ENCODE measurements at places on chromosomes 5 and 9.

DNA sequence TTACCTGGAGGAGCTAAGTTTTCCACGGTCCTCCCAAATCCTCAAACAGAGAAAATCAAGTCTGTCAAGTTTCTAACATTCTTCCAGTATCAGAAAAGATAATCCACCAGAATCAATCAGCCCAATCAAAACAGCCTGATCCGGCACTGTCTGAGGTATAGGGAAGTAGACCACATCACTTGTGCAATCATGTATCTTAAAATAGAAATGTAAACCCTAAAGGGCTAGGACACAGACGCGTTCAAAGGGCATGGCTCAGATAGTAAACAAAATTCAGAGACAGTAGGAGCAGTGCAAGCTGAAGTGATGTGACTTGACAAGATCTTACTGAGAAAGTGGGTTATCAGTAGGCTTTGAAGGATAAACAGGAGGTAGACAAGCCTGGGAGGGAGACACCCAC lies 252.4 kb upstream of the DAPK1 start:
- no peak for DNase-seq

GRCh38 chr5:174995827-174996226 lies 271.4 kb downstream of the MSX2 start:
- DNase-seq = no peak

DNA sequence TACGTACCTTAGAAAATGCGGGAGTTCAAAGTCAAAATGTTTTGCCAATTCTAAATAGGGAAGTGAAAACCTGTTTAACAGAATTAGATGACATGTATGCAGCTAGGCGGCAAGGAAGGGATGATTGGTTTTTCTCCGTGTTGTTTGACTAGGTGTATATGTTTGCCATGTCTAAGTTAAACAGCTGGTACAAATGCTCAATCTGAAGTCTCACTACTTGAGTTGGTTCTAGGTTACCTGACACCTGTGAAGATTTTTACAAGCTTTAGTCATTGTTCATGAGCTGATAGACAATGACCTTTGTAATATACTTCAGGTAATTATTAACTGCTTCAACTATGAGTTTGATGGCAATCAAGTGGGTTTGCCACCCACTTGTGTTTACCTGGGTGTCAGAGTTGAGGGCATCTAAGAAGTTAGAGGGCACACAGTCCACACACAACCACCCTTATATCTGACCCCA lies 74.3 kb downstream of the SLC44A1 start:
- no peak for DNase-seq

DNA sequence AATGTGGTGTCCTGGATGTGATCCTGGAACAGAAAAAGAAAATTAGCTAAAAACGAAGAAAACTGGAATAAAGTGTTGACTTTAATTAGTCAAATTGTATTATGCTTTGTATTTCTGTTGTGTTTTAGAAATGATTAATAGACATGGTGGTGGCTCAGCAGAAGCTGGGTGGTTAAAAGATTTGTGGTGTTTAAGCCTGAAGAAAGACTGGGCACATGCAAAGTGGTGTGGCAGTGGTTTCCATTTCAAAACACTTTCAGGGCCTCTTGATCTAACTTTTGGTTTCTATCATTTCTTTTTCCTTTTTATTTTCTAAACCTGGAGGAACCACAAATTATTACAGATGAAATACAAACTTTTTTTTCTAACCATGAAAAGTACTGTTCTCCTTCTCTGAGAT lies 44.1 kb downstream of the ADGRV1 start:
- DNase-seq = no peak

- no peak for DNase-seq
These were observed 4.4 kb upstream of the DIAPH1 start for GRCh38 chr5:141623186-141623585.

- DNase-seq = no peak
These were observed 101.0 kb downstream of the TLE1 start for GRCh38 chr9:81588148-81588871.

- no peak for DNase-seq
These were observed 4.6 kb upstream of the RNU6ATAC start for GRCh38 chr9:134168757-134169550.

DNA sequence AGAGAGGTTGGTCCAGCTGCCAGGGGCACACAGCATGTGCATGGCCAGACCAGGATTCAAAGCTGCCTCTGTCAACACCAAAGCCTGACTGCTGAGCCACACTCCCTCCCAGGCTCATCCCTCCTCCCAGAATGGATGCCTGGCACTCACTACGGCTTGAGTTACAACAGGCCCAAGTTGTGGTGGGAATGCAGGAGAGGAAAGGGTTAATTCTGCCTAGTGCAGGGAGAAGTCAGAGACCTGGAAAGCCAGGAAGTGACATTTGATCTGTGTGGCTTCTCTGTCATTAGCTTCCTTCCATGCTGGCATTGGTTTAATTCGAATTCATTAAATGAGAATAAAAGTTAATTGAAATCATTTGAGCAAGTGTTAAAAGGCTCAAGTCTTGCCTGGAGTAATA lies 150.0 kb downstream of the NSG2 start:
- DNase-seq = no peak

- DNase-seq = no peak
These were observed 613.0 kb upstream of the WWC1 start for GRCh38 chr5:167678481-167678880.

- no peak for DNase-seq
These were observed 37.9 kb downstream of the FBXW11 start for GRCh38 chr5:171968531-171968930.

GRCh38 chr5:13976867-13977830 lies 32.7 kb upstream of the DNAH5 start:
- DNase-seq = no peak

DNA sequence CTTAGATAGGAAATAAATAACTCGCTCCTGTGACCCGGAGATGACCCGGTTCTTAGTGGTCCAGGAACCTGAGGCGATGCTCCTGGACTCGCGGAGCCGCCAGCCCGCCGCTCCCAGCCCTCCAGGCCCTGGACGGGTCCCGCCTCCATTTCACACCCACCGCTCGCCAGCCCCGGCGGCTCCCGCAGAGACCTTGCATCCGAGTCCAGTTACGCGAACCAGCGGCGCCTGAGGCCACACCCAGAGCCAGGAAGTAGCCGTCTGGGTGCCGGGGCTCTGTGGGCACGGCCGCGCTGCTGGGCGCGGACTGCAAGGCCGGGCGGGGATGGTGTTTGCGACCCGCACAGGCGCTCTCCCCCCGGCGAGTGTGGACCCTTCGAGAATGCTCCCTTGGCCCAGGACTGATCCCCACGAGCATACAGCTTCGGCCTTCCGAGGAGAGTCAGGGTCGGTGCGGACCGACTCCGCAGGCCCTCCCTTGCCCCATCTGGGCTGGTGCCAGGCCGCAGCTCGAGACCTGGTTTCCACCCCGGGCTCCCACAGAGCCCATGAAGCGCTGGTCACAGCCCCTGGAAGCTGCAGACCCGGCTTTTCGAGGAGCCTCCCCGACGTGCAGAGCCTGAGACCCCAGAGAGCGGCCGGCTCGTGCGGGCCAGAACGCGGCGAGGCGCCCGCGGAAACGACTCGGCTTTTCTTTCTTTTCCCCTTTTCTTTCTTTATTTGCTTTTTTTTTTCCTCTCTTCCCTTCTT lies 5.2 kb upstream of the BARX1 start:
- DNase-seq = no peak

- DNase-seq = no peak
These were observed 40.4 kb downstream of the COL5A1 start for GRCh38 chr9:134682026-134682425.

DNA sequence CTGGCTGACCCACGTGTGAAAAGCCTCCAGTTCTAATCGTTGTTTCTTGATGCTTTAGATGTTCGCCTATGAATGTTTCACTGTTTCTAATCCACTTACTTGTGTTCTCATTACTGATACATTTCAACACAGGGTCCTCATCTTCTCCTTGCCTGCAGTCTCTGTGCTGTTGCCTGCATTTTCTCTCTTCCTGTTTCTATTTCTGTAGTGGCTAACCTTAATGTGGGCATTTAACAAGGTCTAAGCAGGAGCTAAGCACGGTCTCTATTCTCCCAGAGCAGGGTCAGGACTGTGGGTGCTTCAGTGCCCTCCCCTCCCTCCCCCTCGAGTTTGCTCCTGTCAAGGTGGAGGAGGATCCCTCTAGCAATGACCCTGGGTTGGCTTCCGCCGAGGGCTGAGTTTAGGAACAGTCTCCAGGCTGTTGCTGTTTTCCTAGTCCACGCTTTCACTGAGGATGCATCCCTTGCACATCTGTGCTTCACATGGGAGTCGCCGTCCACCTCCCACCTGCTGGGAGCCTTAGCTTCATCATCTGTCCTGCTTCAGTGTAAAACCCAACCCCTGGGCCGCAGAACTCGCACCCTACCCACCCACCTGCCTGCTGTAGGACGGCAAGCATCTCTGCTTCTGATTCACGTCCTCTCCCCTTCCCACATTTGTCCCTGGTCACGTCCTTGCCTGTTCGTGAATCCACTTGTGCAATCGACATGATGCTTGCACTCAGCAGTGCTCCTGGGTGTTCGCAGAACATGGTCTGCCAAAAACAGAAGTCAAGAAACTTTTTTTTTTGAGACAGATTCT lies 2.4 kb upstream of the EXOC3 start:
- no peak for DNase-seq

DNA sequence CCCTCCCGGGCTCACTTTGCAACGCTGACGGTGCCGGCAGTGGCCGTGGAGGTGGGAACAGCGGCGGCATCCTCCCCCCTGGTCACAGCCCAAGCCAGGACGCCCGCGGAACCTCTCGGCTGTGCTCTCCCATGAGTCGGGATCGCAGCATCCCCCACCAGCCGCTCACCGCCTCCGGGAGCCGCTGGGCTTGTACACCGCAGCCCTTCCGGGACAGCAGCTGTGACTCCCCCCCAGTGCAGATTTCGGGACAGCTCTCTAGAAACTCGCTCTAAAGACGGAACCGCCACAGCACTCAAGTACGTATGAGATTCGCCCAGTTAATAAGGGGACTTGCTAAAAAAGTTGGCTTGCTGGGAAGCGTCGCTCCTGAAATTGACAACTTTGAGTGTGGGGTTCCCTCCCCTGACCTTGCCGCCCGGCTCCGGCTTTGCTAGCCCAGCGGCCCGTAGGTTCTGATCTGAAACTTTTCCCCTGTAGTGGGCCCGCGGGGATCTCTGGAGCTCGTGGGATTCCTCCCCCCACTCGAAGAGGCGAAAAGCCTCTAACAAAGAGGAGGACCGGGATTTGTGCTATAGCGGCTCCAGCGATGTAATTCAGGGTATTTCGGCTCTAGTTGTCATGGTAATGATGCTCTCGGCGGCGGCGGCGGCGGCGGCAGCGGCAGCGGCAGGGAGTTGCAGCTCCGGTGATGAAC lies 572 bp downstream of the NR4A3 start:
- DNase-seq = peak; percentile 28

DNA sequence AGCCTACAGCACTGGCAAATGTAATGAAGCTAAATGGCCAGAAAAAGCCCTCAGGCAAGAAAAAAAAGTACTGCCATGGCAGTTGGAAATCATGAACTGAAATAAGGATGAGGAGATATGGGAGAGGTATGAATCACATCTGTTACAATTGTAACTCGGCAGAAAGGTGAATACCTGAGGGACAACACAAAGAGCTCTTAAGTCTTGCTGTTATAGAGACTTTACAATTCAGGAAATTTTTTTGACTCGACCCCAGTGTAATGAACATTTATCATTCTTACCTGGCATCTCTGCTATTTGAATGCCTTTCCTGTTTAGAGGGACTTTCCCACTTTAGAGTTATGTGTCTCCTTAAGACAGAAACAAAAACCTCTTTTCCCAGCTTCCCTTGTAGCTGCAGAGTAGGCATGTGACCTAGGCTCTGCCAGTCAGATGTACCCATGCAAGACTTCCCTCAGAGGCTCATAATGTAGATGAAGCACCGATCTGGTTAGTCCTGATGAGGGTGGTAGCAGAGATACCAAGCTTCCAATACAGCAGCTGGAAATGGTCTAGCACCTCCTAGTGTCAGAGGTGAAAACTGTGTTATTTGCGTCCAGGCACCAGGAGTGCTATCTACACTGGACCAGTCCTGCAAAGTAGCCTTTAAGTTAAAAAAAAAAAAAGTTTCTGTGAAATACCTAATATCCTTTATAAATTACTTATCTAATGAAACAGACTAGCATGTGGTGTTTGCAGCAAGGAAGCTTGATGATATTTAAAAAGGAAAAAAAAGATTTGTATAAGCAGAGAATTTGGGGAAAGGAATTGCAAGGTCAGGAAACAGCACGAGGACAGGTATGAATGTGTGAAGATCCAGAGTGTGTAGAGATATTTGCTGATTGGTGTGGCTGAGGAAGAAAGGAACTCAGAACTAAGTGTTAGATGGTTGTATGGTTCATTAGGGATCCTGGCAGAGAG lies 146.9 kb upstream of the SLC1A3 start:
- no peak for DNase-seq

DNA sequence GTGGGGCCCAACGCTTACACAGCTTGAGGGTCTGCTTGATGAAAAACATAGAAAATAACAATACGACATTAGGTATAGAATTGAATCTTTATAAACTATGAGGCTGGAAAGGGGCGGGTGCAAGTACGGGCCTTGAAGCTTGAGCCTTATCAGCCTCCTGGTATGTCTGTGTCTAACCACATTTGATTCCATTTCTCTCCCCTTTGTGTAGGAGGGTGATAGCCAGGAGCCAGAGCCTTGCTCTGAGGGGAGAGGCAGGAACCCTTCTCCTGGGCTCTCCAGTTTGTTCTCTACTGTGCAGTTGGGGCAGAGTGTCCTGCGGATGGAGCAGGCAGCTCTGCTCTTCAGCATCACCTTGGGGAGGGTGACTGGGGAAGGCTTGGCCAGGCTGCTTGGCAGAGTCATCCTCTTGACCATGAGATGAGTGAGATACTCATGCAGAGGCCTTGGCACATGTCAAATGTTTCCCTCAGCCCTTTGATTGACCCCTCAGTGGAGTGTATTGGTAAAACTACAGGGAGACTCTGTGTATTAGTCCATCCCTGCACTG lies 153.5 kb downstream of the SEMA6A start:
- no peak for DNase-seq

DNA sequence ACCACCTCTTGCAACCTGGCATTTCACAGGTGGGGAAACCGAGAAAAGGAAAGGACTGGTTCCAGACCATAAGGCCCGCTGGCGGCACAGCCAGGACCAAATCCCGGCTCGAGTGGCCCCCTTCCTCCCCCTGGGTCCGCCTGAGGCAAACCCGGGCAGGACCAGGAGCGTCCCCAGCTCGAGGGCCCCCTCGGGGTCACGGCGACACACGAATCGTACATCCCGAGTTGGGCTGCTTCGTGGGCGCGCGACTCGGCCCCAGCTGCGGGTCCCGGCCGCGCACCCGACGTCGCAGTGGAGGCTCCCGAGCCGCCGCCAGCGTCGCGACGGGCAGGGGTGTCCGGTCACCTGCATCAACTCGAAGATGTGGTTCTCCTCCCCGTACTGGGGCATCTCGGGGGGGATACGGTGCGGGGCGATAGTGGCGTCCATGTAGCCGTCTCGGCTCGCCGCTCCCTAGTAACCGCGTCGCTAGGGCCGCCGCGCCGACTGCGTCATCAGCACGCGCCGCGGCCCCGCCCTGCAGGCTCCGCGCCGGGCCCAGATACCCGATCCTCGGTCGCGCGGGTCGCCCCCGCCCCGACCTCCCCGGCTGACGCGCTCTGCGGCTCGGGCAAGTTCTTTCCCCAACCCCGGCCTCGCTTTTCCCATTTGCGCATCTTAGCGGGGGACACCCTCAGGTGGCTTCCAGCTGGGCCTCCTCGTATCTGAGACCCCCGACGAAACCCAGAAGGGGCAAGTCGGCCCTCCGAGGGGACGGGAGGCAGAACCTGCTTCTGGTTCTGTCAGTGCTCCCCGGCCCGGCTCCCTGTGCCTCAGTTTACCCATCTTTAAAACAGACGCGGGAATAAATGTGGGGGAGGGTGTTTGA lies at the start of gene AK8:
Gene AK8, minus strand, starts transcription at position 461 of the 871 bp plus-strand sequence. Its CDS starts 29 bp downstream, at position 432.
- DNase-seq = peak; percentile 97

Measured in GM12892 (cell line).